ENCODE measurements at places on chromosomes 4 and X. TPM values are rescaled to one million over a fixed set of nuclear protein-coding genes. Genes with fewer than 3 reads are reported as not detected.
A peak's percentile ranks its signal among the peaks of the same experiment; 100 is the strongest.

- DNase-seq = no peak
Measured at GRCh38 chr4:14000091-14000814, 372.7 kb upstream of the BOD1L1 start.

- peak; percentile 21 for DNase-seq
Measured at GRCh38 chr4:2259541-2260343, 2.2 kb downstream of the MXD4 start.

The ABCB7 gene
- total RNA-seq = 6.4 TPM

DNA sequence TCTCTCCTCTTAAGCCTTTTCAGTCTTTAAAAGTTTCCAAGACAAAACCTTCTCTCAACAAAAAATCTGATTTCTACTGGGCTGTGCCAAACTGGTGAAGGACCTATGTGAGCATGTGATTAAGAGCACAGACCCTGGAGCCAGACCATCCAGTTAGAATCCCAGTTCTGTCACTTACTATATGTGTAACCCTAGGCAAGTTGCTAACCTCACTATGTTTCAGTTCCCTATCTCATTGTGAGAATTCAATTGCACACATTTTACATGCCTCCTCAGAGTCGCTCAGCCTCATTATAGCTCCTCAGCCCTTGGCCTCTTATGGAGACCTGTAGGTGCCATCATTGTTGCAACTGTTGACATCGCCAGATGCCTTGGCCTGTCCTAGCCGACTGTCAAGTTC is 54.1 kb upstream of the VEGFD start:
- no peak for DNase-seq

The FGF5 gene
- not detected for total RNA-seq

The CXCL9 gene
- 1.2 TPM for total RNA-seq

The SHISA3 gene
- total RNA-seq = 1.2 TPM

- DNase-seq = no peak
Measured at GRCh38 chr4:107721436-107722100, 1.5 kb upstream of the PAPSS1 start.

The KANTR gene
- 10.6 TPM for total RNA-seq

The TGIF2LX gene
- total RNA-seq = not detected

DNA sequence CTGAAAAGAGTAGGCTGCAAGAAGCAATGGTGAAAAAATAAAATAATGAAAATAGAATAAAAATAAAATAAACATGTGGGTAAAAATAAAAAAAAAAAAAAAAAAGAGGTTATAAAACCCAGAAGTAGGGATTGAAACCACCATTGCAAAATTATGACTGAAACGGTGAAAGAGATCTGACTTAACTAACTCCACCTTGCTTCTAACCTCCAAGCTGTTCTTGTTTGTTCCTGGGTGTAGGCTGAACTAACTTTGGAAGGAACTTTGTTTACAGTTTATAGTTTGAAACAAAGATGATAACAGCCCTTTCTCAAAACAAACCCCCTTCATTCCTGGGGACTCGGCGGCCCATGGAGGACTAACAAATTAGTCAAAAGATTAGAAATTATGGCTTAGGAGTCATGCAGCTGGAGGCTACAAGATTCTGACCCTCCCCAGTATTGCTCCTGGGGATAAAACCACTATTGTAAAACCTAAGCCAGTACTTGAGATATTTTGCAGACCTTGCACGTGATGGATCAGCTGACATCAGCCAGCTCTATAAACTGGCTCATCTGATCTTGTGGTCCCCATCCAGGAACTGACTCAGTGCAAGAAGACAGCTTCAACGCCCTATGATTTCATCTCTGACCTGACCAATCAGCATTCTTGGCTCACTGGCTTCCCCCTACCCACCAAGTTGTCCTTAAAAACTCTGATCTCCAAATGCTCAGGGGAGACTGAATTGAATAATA is 30.4 kb downstream of the DDX60L start:
- DNase-seq = no peak

GRCh38 chr4:170875868-170876267 is 786.1 kb upstream of the AADAT start:
- DNase-seq = no peak

The BLTP1 gene
- 102 TPM for total RNA-seq

- DNase-seq = no peak
Measured at GRCh38 chr4:169484485-169484884, 127.9 kb downstream of the NEK1 start.

- DNase-seq = no peak
Measured at GRCh38 chr4:139472852-139473251, 18.9 kb downstream of the RAB33B start.

The KDR gene
- total RNA-seq = 32.3 TPM

DNA sequence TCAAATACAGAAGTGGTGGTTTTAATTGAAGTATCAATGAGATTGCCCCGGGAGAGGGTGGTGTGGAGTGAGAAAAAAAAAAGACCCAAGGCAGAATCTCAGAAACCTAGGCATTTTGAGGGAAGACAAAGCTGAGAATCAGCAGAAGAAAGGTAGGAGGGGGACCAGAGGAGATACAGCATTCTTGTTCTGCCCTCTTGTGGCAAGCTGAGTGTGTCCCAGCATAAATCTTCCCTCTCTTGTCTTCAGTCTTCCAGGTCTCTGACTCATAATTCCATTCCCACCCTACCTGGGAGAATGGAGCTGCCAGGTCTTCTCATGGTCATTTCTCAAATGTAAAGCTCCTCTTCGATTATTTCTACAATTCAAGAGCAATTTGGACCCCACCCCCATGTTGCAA is 32.7 kb upstream of the MAGED1 start:
- no peak for DNase-seq

GRCh38 chr4:53137468-53137867 is 228.4 kb downstream of the SCFD2 start:
- DNase-seq = no peak

GRCh38 chr4:118276580-118276979 is 76.2 kb downstream of the PRSS12 start:
- no peak for DNase-seq

The RAB39B gene
- 1.5 TPM for total RNA-seq

The AKAP14 gene
- not detected for total RNA-seq

DNA sequence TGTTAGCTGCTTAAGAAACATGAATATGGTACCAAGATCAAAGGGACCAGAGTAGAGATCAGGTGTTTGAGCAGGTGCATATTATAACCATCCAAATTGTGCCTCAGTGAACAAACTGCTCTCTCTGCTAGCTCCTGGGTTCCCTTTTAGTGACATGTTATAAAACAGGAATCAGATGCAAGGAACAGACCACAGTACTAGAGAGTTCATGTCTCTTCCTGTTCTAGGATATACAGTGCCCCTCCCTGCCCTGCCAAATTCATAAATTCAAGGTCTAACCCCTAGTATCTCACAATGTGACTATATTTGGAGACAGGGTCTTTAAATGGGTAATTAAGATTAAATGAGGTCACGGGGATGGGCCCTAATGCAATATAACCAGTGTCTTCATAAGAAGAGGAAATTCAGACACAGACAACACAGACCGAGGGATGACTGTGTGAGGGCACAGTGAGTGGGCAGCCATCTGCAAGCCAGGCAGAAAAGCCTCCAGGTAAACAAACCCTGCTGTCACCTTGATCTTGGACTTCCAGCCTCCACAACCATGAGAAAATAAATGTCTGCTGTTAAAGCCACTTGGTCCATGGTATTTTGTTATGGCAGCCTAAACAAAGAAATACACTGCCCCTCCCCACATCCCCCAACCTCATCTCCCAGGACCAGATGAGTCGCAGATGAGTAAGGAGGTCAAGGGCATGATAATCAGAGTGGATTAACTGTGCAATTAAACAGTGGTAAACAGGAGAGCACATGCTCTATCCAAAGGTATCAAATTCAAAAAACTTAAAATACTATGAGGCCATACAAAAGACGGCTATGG is 82.5 kb downstream of the RBM47 start:
- DNase-seq = no peak

The DRD5 gene
- not detected for total RNA-seq

- no peak for DNase-seq
Measured at GRCh38 chr4:106830879-106831278, 205.2 kb downstream of the DKK2 start.

- no peak for DNase-seq
Measured at GRCh38 chr4:93199492-93199891, 629.1 kb upstream of the ATOH1 start.

The SCARB2 gene
- total RNA-seq = 84.0 TPM

DNA sequence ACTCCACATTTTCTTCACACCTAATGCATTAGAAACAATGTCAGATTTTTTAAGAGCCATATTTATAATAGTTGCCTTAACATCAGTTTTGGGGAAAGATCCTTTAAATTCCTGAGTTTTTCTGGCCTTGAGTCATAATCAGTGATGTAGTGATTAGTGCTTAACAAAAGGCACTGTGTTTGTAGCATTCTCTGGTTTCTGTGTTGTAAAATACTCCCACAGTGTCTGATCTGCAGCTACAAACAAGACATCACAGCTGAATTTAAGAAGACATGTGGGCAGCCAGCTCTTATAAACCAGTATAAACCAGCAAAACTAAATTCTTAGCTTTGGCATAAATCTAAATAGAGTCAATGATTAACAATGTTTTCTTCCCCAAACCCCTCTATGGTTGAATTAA is 233.8 kb downstream of the FSTL5 start:
- DNase-seq = no peak

DNA sequence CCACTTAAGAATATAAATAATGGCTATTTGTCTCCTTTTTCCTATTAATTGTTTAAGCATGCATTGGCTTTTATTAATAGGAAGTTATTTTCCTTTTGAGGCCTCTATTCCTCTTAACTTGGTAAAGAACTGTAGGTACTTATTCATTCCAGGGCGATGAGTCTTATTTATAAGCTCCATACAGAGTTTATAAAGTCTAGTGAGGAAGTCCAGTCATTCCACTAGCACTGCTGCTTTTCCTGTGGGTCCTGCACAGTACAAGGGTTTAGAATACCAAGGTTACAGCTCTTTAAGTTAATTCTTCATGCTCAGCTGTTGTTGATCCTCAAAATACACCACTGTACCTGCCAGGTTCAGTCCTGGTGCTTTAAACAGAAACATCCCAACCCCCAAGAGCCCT is 28.5 kb upstream of the WNK3 start:
- DNase-seq = no peak

The HERC3 gene
- 52.1 TPM for total RNA-seq

GRCh38 chr4:111492496-111492895 is 652.8 kb upstream of the FAM241A start:
- DNase-seq = no peak

- no peak for DNase-seq
Measured at GRCh38 chrX:11540532-11541377, 125.0 kb downstream of the ARHGAP6 start.

DNA sequence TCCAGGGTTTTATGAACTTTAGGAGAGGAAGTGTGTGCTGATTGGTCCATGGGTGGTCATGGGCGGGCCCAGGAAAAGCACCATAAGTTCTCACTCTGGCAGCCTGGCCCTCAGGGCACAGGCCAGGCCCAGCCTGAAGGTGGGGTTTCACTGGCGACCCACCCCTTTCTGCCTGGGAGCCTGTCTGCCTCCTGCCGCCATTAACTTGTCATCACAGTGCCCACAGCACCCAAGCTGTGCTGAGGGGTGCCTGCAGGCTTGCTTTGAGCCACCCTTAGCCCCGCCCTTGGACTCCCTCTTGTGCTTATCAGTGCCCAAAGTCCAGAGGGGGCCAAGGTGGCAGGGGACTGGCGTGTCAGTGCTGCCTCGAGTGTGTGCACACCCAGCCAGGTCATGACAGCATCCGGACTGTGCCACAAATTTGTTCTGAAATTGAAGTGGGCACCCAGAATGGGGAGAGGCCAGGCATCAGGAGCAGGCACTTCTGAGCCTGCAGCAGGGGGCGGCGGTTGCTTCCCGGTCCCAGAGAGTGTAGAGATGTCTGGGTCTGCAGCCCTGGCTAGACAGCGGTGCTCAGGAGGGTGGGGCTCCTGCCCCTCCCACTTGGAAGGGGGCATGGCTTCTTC is 455.6 kb downstream of the TMA16 start:
- no peak for DNase-seq

- no peak for DNase-seq
Measured at GRCh38 chr4:156815717-156816359, 155.8 kb downstream of the PDGFC start.

DNA sequence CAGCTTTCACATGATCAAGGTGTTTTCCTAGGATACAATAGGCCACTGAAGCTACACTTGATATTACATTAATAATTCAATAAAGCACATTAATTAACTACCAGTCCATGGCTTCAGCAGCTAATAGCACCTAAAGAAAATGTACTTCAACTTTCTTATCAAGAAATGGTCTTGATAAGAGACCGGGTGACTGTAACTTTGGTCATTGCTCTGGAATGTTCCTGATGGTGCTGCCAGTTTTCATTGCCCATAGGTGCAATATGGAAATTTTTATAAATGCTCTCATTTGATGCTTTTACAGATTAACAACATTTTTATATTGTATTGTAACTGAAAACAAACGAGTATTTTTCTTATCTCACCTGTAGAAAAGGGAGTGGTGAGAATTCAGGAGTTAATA is 165.4 kb downstream of the SHROOM3 start:
- no peak for DNase-seq

DNA sequence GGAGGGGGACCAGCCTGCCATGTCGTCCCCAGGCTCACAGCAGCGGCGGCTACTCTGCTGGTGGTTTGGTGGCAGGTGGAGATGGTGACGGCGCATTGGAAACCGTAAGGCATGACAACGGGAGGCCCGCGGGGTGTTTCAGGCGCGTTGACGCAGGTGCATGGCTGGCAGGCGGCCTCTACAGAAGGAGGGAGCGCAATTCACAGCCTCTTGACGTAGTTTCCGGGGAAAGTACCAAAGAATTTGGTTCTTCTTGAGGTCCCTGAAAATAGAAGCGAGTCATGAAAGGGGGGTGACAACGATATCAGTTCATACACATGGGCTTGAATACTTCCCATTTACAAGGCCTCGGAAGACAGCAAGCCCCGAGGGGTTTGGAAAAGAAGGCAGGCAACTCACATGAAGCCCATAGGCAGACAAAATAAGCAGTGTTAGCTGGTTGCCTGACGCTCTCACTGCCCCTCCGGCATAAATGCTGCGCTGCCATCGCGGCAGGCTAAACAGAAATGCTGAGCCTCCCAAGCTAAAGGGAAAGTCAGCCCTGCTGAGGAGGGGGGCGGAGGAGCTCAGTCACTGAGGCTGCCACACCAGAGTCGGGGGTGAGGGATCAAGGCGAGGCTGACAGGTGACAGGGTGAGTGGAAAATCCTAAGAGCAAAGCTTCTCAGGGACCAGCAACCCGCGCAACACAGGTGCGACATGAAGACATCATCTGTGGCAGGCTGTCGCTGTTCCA is 52.3 kb upstream of the PDLIM3 start:
- peak; percentile 58 for DNase-seq

The P2RY10 gene
- 14.2 TPM for total RNA-seq

The PCDH7 gene
- total RNA-seq = 71.4 TPM

GRCh38 chr4:6225469-6225868 is 25.1 kb upstream of the JAKMIP1 start:
- peak; percentile 24 for DNase-seq

DNA sequence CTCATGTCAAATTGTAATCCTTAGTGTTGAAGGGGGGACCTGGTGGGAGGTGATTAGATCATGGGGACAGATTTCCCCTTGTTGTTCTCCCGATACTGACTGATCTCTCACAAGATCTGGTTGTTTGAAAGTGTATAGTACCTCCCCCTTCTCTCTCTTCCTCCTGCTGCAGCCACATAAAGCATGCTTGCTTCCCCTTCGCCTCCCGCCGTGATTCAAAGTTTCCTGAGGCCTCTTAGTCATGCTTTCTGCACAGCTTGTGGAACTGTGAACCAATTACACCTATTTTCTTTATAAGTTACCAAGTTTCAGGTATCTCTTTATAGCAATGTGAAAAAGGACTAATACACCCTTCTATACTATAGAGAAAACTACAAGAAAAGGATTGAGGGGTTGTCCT is 1170.5 kb upstream of the AGA start:
- no peak for DNase-seq

The CTAG2 gene
- not detected for total RNA-seq

The UGT2A1 gene
- not detected for total RNA-seq

- DNase-seq = peak; percentile 89
Measured at GRCh38 chr4:2798399-2799223, 5.7 kb downstream of the SH3BP2 start.
